ENCODE measurements at places on chromosomes 6 and 20.

- DNase-seq = no peak
Observed at GRCh38 chr20:41540459-41540858, 77.7 kb downstream of the CHD6 start.

- DNase-seq = peak; percentile 38
Observed at GRCh38 chr6:20811109-20811761, 277.0 kb downstream of the CDKAL1 start.

DNA sequence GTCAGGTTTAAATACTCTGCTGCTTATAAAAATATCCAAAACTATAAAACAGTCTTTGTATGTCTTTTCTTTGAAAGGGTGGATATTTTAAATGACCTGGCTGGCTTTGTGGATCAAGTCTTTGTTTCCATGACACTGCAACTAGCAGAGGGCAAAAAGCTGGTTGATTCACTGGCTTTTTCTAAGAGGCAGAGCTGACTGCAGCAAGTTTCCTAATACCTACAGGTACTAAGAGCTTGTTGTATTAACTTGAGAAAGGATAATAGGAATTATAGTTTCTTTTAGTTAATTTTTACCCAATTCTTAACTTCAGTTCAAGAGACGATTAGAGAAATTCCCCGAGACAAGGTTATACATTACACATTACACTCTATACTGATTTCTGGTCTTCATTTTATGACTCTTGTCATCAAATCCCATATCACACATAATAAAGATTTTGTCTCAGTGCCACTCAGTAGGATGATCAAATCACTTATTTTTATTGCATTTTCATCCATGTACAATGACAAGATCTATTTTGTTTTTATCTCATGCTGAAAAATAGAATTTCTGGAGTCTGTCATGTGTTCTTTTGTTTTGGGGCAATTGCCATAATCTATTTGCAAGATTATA lies 120.1 kb upstream of the RIMS1 start:
- peak; percentile 39 for DNase-seq

- DNase-seq = no peak
Observed at GRCh38 chr20:3313683-3314065, 74.7 kb upstream of the SLC4A11 start.

GRCh38 chr20:48283470-48284110 lies 498.3 kb upstream of the SULF2 start:
- peak; percentile 65 for DNase-seq

DNA sequence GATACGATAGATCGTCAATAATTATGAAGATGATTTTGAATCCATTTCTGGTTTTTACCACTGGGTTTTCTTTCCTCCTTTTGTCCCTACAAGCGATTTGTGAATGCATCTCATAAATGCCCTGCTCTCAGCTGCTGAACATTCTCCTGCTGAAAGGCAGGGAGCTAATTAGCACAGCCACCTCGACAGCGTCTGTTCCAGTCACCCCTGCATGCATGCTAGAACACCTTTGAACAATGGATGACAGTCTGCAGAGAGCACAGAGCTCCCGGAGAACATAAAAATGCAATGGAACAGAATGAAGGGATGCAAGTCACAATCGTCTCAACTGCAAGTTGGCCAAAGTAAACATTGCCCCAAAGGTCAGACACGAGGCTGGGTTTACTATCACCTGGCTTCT lies 105.8 kb downstream of the SLC35B3 start:
- DNase-seq = no peak

DNA sequence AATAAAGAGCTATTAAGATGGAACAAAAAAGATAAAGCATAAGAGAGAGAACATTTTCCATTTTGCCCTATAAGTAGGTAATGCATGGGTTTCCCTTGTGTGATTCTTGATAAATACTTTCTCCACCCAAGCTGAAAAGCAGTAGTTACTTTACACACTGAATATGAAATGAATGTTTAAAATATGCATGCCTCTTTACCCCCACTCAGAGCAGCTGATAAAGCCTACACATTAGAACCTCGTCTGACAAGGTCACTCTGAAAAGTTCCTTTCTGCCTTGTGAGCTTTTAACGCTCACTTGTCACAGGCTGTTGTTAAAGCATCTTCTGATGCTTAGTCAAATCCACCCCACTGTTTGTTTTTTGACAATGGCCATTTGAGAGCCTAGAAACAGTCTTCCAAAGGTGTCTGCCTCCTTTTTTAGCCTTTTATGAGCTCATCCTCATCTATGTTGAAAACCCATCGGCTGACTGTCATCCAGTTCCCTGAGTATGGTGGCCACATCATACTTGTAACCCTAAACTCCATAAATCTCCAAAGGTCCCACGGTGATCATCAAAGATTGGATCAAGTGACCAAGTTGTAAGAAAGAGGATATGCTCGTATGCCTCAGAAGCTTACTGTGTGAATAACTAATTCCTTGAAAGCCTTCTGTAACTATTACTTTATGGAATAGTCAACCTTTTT lies 102.8 kb downstream of the ATXN1 start:
- peak; percentile 78 for DNase-seq

DNA sequence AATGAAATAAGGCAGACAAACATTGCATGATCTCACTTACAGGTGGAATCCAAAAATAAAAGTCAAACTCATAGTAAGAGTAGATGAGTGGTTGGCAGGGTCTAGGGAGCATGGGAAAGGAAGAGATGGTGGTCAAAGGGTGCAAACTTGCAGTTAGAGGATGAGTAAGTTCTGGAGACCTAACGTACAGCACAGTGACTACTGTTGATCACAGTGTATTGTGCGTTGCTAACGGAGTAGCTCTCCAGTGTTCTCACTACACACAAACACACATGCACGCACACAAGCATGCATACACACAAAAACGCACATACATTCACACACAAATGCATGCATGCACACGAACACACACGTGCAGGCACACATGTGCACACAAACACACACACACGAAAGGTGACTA lies 54.9 kb downstream of the LY86 start:
- DNase-seq = no peak

GRCh38 chr6:126356526-126356925 lies 16.6 kb downstream of the CENPW start:
- no peak for DNase-seq

DNA sequence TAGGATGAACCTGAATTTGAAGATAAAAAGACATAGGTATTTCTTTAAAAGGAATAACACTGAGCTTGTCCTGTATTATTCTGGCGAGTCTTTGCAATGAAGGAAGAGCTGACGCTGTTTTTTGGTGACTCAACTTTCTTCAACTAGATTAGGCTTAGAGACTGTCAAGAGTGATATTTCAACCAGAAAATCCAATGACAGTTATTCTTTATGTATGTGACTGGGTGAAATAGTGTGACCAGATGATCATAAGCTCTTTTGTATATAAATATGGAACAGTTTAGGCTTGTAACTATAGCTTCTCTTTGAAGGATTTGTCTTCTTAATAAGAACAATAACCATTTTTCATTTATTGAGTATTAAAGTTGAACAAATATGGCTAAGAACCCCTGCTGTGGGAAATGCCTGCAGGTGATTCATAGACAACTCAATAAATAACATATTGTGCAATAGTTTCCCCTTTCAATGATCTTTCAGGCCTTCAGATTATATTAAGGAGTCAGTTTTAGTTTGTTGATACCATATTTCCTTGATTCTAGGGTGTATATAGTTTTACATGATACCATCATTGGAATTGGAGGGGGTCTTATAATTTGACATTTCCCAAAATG lies 265.6 kb upstream of the JAG1 start:
- no peak for DNase-seq

DNA sequence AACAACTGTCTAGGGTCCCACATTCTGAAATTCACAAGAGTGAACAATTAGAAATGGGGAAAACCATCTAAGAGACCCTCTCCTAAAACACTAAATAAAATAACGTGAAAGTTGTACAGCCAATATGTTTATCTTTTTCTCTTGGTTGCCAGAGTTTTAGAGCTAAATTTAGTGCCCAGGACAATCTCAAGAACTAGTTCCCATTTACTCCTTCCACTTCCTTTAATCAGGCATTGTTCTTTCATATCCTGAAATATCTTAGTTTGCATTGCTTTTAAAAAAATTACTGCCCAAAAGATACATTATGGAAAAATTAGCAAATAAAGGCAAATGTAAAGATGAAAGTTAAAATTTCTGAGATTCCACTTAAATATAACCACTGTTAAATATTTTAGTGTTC lies 33.1 kb upstream of the UBR2 start:
- DNase-seq = no peak

DNA sequence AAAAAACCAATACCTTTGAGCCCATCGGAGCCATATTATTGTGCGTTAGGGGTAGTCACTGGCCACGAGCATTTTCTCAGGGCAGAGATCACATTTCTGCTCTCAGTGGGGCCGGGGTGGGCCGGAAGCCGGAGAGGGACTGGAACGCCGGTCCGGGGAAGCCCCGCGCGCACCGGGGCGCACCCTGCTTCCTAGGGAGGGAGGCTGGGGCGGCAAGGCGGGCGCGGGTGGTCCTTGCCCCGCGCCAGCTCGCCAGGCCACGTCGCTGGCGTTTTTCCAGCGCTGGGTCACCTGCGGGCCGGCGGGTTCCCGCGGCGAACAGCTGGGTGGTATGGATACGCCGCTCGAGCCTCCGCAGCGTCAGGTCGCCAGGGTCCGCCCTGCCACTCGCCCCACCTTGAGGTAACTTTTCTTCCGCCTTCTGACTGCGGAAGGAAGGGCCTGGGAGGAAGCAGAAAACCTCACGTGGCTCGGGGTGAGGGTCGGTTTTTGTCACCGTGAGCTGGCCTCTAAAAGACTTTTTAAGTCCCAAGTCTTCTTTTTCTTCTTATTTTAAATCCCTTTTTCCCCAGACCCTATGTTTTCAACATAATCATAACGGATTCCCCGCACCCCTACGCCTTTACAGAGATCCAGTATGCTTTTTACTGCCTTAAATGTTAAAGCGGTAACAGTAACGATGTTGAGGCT lies 2.7 kb upstream of the EEF1A1 start:
- DNase-seq = peak; percentile 66

- no peak for DNase-seq
Observed at GRCh38 chr20:12775041-12775440, 233.7 kb upstream of the SPTLC3 start.

DNA sequence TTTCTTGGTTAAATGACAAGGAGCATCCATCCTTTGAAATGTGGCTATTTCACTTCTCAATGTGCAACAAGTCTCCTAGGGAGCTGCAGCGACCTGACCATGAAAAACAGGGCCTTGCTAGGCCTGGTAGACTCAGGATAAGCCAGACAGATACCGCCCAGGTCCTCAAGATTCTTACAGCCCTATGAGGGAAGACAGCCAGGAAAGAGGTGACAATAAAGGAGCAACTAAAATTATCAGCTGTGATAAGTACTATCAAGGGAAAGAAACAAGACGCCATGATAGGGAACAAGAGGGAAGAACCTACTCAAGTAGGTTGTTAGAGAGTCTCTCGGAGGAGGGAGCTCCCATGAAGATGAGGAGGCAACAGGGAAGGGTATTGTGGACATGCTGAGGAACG lies 51.4 kb upstream of the EMILIN3 start:
- DNase-seq = no peak

DNA sequence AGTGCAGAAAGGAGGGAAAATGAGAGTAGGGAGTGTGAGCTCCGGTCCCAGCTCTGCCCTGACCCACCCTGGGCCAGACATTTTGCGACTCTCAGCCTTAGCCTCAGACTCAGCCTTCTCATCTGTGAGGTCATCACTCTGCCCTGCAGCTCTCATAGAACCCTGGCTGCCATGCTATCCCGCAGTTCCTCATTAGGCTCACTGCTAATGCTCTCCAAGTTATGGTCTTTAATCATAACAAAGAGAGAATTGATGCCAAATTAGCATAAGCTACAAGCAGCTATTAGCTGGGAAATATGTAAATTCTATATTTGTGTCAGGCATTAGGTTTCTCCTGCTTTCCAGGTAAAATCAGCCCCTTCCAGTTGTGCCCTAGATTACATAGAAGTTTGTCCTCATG lies 46.5 kb upstream of the MLN start:
- no peak for DNase-seq

GRCh38 chr6:145623231-145623630 lies 112.1 kb downstream of the EPM2A start:
- DNase-seq = no peak

DNA sequence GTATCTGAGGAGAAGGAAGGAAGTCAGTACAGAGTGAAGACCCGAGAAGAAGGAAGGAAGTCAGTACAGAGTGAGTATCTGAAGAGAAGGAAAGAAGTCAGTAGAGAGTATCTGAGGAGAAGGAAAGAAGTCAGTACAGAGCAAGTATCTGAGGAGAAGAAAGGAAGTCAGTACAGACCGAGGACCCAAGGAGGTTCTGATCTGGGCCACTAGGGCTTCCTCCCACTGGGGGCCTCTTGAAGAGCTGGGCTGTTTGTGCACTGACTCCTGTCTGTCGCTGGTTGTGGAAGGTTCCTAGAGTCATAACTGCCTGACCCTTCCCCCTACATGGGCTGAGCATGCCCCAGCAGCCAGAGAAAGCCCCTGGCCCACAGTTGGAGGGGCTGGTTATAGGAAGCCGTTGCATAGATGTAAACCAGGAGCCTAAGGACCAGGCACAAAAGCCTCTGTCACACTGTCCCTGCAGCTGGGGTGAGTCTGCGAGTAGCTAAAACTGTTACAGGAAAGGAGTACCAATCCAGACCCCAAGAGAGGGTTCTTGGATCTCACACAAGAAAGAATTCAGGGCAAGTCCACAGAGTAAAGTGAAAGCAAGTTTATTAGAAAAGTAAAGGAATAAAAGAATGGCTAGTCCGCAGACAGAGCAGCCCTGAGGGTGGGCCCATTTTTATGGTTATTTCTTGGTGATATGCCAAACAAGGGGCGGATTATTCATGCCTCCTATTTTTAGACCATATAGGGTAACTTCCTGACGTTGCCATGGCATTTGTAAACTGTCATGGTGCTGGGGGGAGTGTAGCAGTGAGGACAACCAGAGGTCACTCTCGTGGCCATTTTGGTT lies 395.9 kb downstream of the PREX1 start:
- DNase-seq = no peak

DNA sequence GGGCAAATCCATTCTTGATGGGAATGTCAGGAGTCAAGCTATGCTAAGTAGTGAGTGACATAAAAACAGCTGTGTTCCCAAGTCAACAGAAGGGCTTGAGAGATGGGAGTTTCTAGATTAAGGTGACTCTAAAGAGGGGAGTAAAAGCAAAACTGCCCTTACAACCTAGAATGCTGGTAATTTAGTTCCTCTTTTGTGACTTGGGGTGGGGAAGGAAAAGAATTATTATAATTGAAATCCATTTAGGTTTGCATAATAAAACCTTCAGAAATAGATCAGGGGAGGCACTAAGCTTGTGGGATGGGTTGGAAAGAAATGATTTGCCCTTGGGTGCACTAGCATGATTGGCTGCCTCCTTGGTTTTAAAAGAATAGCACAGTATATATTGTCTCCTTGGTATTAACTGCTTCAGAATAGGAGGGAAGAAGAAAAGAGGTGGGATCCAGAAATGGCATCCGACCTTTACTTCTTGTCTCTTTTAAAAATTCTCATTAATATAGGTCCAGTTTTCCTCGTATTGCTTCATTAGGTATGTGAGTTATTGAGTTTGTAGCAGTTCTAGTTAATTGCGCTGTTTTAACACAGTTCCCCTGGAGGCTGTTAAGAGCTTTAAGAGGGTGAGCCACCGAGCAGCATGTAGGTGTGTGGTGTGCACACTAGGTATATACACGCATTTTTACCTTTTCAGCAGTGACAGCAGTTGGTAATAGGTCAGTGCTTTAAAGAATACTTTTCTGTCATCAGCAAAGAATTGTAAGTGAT lies 95.3 kb upstream of the VSTM2L start:
- no peak for DNase-seq
